Hematopoietic multipotent progenitor cell treated with erythropoietin and hydrocortisone succinate and interleukin-3 and kit ligand, for 8 days (in vitro differentiated cells): ENCODE measurements at places on chromosomes 12 and 14.

- no peak for DNase-seq
Measured at GRCh38 chr12:125161712-125162022, 96.4 kb downstream of the AACS start.

DNA sequence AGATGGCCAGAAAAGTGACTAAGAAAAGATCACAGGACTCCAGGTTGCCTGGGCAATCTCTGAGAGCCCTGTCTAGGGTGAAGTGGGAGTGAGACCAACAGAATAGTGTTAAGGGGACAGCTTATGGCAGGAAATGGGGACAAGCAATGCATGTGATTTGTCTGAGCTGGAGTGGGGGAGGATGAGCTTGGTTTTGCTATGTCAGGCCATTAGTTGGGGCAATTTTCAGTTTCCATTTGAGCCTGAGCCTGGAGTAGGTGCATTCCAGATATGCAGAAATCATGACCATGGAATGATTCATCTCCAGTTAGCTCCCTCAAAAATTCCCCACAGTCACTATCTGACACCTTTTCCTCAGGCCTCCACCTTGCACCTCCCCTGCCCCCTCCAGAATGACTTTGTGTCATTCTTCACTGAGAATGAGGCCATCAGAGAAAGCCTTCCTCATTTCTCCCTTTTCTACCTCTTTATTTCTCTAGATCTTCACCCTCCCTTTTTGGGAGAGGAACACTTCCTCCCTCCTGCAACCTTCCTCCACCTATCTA is 150.9 kb upstream of the PLEKHG7 start:
- DNase-seq = no peak

DNA sequence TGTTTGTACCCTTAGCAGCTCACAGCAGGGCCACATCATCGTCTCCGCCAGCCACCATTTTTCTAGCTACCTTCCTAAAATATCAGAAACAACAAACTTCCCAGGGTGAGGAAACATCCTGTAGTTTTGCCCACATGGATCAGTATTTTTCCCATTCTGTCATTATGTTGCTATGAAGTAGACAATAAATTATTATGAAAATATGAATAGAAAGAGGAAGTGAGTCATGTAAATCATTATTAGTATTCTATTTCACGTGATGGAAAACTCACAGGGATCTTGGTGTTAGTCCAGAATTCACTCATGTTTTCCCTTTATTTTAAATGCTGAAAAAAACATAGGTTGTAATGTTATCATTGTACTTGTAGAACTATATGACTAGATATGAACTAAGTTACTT is 319.4 kb downstream of the SYT1 start:
- DNase-seq = no peak

DNA sequence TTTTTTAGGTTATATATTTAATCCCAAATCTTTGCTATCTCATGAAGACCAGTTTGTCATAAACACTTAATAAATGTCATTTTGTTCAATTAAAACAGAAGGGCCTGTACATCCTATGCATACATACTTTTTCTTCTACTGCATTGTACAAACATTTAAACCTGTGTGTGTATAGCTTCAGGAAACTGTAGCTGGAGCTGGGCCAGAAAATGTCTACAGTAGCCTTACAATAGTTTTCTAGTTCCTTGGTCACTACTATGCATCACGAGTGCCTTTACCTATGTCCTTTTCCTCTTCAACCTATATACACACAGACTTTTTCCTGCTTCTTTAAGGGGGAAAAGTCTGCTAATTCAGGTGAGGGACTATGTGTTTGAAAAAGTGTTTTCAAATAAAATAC is 302.8 kb downstream of the PAWR start:
- no peak for DNase-seq

- no peak for DNase-seq
Measured at GRCh38 chr12:9588749-9589148, 19.0 kb downstream of the KLRB1 start.

DNA sequence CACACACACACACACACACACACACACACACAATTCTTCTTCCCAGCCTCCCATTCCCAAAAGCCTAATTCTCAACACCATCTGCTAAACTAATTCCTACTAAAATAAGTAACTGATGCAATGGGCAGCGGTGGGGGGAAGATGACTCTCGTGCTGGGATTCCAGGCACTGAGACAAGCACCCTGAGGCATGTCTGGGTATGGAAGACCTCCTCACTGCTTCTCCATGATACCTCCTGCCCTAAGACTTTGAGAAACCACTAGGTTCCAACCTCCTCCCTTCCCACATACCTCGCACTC is 789 bp upstream of the VWF start:
- no peak for DNase-seq

DNA sequence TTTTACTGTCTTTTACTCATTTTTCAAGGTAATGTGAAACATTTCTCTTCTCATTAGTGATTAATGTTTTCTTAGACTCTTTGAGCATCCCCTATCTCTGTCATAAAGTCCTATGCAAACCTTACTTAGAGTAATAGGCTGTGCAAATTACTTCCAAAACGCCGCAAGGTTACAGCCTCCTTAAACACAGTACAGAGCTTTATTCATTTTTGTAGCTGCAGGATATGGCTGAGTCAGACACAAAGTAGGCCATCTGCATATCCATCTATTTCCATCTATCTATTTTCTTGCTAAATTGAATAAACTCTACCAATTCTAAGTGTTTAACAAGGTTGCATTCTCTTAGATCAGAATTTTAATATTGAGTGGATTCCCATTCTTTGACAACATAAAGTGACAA is 335.6 kb upstream of the SLC16A7 start:
- DNase-seq = no peak

- peak; percentile 59 for DNase-seq
Measured at GRCh38 chr12:538731-539539, 79.2 kb downstream of the B4GALNT3 start.

GRCh38 chr14:29321646-29322045 is 555.1 kb downstream of the FOXG1 start:
- no peak for DNase-seq

DNA sequence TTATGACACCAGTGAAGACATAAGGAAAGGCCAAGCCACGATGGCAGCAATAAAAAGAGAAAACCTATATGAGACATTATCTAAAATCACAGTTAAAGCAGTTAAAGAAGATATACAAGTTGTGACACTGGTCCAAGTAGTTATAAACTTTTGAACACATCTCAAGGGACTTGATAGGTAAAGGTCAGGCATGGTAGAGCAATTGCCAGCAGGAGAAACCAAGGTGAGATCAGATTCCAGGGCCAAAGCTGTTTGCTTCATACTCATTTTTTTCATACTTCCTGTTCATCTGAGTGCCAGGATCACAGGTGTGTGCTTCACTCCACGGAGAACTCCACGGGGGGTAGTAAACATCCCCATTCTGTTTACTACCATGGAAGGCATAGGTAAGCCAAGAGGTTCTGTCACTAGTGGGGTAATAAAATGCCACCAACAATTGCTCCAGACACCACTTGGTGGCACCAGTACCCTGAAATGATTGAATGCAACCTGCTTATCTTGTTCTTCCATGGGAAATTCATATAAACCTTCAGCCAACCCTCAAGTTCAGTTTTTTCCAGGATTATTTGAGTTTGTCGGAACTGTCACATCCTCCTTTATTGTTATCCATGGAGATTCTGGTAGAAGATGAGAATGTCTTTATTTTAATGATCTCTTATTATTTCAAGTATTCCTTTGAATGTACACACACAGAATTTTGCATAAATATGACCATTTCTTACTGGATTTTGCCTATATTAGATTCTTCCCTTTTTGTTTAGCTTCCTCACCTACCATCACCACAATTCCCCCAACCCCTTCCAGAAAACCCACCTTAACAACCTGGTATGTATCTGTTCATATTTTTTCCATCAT is 59.2 kb upstream of the TSPAN8 start:
- peak; percentile 91 for DNase-seq

DNA sequence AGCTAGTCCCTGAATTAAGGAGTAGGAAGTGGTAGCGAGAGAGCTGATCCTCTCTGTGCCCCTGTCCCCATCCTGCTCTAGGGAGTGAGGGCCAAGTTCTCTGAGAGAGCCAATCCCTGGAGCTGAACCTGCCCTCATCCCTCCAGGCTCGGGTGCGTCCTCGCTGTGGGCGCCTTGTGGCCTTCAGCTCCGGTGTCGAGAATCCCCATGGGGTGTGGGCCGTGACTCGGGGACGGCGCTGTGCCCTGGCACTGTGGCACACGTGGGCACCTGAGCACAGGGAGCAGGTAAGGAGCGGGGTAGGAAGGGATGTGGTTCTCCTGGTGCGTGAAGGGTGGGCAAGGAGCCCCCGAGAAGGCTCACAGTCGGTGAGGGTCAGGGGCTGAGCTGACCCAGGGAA is 1.9 kb upstream of the GNB3 start:
- DNase-seq = no peak

- peak; percentile 73 for DNase-seq
Measured at GRCh38 chr12:7832059-7832696, 40.5 kb downstream of the SLC2A14 start.

DNA sequence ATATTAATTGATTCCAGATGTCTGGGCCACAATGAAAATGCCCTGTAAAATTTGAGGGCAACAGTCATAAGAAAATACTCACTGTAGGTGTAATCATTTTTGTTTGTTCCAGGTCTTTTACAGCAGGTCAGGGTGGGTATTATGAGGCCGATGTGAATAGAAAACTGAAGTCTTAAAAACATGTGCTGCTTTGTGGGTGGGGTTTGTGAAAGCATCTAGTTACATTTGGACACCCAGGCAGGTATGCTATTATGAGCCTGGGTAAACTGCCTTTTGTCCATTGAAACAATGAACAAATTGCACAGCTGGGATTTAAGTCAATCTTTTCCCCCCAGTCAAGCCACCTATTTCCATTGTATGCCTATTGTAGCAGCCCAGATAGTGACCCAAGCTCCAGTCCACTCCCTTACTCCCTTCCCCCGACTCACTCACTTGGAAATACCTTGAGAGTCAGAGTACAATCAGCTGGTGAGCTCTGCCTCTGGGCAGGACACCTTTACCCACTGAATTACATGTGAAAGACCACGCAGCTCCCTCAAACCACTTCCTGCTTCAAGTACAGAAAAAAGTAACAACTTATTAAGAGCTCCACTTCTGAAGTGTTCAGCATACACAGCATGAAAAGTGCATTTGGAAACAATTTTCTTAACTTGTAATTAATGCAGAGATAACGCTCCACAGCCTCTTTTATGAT is 1.8 kb downstream of the IGF1 start:
- DNase-seq = no peak

DNA sequence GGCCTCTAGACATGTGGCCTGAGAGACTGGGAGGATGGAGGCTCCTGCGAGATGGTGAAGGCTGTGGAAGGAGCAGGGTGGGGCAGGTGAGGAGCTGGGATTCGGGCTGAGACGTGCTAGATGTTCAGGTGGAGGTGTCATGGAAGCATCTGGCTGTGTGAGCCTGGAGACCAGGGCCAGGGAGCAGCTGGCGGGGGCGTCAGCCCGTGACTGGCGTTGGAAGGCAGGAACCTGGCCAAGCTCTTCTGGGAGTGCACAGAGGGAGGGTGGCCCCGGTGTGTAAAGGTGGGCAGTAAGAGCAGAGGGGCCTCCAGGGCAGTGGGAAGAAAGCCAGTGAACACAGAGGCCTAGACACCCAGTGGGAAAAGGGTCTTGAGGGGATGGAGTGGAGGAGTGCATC is 55.1 kb upstream of the RD3L start:
- no peak for DNase-seq

- DNase-seq = no peak
Measured at GRCh38 chr14:74504412-74504811, 10.8 kb downstream of the ISCA2 start.

- no peak for DNase-seq
Measured at GRCh38 chr14:38238878-38239277, 17.0 kb downstream of the CLEC14A start.

GRCh38 chr12:13635709-13636108 is 345.7 kb downstream of the GRIN2B start:
- DNase-seq = no peak

GRCh38 chr14:101861464-101861863 is 100.0 kb downstream of the PPP2R5C start:
- no peak for DNase-seq

- no peak for DNase-seq
Measured at GRCh38 chr12:997505-997904, 6.5 kb downstream of the ERC1 start.

DNA sequence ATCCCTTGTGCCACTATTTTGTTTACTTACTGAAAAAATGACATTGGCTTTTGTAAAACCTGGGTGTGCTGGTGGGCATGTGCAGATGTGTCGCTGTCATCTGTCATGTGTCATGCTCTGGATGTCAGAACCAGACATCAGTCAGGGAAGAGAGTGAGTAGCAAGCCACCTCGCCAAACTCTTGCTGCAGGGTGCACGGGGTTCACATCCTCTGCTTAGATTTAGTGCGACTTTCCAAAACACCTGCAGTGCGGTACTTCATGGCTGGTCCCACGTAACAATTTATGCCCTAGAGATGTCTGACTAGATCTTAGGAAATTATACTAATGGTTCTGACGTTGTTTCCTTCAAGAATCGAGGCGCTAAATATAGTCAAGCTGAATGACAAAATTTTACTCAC is 106.7 kb downstream of the CRADD start:
- no peak for DNase-seq

- DNase-seq = peak; percentile 70
Measured at GRCh38 chr14:77133720-77134338, 7.8 kb downstream of the ZDHHC22 start.

DNA sequence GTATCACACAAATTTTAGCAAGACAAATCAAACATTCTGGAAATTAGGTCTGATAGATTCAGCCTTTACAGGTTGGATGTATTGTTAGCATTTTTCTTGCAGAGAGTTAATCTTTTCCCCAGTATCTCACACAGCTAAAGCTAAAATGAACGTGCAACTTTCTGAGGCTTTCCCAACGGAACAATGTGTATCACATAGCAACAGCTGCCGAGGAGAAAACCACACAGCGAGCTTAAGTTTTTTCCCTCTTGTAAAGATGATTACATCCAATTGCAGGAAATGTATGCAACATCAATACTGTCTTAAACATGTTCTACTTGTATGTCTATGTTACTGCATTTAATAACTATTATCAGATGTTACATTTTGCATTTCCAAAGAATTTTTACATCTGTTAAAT is 182.2 kb downstream of the CCDC59 start:
- no peak for DNase-seq

- no peak for DNase-seq
Measured at GRCh38 chr14:42229976-42230375, 623.3 kb downstream of the LRFN5 start.

GRCh38 chr12:108643941-108644810 is 10.5 kb upstream of the SELPLG start:
- DNase-seq = no peak

DNA sequence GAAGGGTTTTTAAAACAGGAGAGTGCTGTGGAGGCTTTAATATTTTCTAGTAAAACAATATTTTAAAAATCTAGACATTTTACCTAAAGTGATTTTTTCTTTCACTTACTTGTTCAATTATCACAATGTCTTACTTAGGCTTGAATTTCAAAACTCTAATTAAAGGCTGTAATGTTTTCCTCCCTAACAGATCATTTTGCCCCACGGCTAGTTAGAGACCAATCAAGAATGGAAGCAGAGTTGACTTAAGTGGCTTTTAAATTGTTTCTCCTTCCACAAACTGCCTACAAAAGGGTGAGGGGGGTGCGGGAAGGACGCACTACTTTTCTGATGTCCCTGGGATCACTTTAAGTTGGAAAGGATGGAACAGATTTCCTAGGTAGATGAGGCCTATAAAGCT is 9.5 kb upstream of the CFL2 start:
- no peak for DNase-seq
